Lung (tissue), 17 donors: ENCODE measurements at places on chromosomes 6 and 20. TPM values are rescaled to one million over a fixed set of nuclear protein-coding genes. Genes with fewer than 3 reads are reported as not detected.

ASIP gene
- 0.87 TPM for polyA plus RNA-seq

TP53TG5 gene
- 0.28 TPM for polyA plus RNA-seq

BPI gene
- 0.31 TPM for polyA plus RNA-seq

SMPDL3A gene
- 14.0 TPM for polyA plus RNA-seq

BTNL2 gene
- not detected for polyA plus RNA-seq

PTGIS gene
- 5.3 TPM for polyA plus RNA-seq

CLDN20 gene
- polyA plus RNA-seq, result not detected

MDFI gene
- polyA plus RNA-seq, result 16.4 TPM
